ENCODE measurements at places on chromosomes 2 and 18. TPM values are rescaled to one million over a fixed set of nuclear protein-coding genes. Genes with fewer than 3 reads are reported as not detected.

The EFR3B gene
- 0.30 TPM for total RNA-seq

The HAAO gene
- 188 TPM for total RNA-seq

- DNase-seq: no peak
These were observed 34.2 kb downstream of the ADI1 start for GRCh38 chr2:3485166-3485565.

DNA sequence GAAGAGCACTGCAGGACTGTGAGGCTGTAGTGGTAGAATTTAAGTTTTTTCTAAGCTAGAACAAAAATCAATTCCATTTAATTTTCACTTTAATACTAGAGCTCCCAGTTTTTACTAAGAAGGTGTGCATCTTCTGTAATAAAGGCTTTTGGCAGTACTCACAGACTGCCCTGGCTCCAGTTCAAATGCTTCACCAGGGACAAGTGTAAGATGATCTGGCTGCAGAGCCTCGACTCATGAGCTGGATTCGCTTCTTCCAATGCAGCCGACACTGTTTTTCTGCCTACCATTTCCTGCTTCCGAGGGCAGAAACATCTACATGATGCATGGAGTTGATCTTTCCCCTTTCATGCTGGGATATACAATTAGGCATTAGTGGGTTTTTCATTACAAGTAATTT is 87.0 kb downstream of the FARSB start:
- DNase-seq: no peak

DNA sequence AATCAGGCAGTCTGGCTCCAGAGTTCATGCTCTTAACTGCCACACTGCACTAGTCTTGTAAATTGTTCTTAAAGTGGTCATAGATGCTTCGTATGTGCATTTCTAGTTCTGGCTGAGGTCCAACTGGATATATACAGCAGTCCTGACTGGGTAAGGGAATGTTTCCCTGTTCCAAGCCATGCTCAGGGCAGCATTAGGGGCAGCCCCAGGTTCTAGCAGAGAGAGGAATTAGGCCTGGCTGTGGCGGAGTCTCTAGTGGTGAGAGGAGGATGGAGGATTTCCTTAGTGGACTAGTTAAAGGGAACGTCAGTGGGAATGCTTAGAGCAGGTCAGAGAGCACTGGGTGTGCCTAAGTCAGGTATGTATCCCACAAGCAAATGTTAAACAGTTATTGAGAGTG is 28.0 kb downstream of the UBE2E3 start:
- no peak for DNase-seq

DNA sequence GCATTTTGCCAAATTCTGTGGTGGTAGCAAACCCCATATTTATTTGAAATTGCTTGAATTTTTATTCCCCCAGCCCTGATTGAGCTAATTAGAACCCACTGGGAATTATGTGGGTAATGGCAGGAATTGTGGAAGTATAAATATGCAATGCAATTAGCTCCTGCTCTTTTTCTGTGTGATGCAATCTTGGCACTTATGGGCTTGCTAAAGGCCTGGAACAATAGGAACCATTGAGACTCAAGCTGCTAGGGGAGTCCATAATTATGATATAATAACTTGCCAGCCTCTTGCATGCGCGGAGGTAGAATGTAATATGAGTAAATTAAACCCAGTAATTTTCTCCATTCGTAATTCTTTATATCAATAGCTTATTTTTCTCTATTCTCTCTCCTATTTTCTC is 267.6 kb upstream of the THSD7B start:
- DNase-seq: no peak
